ENCODE measurements at places on chromosomes 5 and 9.

DNA sequence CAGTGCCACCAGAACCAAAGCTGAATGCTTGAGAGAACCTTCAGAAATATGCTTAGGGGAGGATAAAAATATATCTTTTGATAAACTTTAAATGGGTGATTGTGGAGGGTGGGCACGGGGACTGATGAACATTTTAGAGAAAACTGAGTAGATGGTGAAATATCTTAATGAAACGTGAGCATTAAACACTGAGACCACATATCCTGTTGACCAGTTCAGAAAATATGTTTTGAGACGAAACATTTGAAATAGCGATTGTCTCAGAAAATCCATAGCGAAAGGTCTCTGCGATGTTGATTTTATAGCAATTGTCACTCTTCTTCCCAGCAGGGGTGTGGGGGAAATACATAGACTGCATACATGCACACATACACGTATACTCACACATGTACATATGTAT lies 231.0 kb downstream of the ESM1 start:
- DNase-seq: no peak

DNA sequence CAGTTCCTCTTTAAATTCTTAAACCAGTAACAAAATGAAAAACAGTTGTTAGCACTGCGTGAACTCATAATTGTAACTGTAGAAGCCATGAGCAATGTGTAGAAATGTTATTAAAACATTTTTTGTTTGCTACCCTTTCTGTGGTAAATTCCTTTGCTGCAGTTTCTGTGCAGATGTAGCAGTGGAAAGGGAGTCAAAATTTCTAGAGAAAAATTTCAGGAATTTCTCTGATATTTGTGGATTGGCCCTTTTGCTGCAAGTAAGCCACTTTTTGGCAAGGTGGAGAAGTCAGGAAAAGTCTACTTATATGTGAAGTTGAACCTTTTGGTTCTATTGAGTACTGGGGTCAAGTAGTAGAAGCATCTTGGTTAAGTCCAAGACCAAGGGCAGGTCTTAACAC lies 10.1 kb downstream of the FBXL7 start:
- DNase-seq: no peak

DNA sequence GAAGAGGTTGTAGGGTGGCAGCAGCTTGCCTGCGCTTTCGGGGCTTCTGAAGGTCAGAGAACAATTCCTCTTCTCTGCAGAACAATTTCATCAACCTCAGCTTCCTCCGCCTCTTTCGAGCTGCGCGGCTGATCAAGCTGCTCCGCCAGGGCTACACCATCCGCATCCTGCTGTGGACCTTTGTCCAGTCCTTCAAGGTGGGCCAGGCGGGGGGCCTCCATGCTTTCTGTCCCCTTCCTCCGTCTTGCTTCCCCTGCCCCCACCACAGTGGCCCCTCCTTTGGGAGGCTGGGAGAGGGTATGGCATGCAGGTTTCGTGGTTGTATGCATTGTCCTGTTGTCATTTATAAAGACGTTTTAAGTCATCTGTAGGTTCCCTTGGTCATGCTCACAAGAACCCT lies 195.8 kb downstream of the CACNA1B start:
- no peak for DNase-seq

DNA sequence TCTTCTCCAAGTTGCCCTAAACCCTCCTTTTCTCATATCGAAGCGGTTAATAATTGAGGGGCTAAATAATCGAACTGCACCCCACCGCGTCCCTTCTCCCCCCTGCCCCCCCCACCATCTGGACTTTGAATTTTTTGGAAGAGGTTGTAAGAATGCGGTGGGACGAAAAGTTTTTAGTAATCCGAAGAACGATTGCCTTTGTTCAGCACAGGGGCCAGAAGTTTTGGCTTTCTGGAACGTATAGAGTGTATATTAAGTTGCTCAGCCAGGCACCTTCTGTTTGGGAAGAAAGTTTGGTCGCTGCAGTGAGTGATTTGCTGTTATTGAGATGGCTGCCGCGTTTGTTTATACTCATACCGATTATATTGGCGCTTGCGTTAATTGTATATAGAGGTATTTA lies 518 bp downstream of the ERBIN start:
- no peak for DNase-seq

- DNase-seq: no peak
Observed at GRCh38 chr9:113290052-113290607, 13.0 kb downstream of the RNF183 start.

- no peak for DNase-seq
Observed at GRCh38 chr5:172079876-172080275, 73.4 kb upstream of the FBXW11 start.

DNA sequence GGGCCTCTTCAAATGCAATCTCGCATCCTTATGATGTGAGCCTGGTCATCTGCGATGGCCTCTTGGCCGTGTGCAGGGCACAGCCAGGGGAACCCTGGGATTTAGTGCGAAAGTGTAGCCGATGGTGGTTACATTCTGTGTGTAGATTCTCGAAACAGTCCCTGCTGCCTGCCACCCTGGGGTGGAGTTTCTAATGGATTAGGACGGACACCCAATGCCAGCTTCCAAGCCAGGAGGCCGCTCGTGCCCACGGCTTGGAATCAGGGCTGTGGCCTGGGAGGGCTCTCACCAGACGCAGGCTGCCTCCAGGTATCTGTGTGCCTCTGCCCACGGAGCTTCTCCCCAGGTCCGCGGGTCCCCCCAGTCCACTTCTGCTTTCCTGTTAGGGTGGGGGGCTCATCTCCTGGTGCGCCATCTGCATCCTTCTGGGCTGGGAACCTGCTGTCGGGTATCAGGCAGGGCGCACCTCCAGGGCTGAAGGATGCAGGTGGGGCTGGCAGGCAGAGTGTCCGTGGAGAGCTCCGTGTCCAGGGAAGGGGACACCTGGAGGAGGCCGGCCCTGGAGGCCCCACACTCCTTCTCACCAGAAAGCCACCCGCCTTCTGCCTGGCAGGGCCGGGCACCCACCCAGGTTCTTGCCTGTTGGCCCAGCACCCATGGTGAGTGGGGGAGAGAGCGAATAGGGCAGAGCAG lies 3.4 kb upstream of the SLC12A7 start:
- no peak for DNase-seq

- DNase-seq: no peak
Observed at GRCh38 chr5:75538211-75538610, 26.5 kb downstream of the POLK start.

DNA sequence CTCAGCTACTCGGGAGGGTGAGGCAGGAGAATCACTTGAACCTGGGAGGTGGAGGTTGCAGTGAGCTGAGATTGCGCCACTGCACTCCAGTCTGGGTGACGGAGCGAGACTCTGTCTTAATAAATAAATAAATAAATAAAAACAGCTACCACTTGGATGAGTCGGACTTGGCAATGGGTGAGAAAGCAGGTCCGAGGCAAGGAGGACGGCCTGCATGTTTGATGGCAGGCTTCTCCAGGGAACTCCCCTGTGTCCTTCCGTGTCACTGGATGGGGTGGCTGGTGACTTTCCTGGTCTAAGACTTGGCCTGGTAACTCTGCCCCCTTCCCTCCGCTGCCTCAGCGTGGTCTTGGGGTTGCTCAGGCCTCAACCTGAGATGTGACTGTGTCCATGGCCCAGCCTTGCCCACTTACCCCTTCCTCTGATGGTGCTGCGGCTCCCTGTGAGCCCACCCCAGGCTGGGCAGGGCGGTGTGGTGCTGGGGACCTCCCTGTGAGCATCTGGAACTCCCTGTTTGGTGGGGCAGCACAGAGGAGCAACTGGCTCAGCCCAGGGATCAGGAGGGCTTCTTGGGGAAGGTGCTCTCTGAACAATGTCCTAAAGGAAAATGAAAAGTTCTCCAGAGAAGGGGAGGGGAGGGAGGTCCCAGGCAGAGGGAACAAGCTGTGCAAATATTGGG lies 62.5 kb upstream of the PSD2 start:
- DNase-seq: no peak

DNA sequence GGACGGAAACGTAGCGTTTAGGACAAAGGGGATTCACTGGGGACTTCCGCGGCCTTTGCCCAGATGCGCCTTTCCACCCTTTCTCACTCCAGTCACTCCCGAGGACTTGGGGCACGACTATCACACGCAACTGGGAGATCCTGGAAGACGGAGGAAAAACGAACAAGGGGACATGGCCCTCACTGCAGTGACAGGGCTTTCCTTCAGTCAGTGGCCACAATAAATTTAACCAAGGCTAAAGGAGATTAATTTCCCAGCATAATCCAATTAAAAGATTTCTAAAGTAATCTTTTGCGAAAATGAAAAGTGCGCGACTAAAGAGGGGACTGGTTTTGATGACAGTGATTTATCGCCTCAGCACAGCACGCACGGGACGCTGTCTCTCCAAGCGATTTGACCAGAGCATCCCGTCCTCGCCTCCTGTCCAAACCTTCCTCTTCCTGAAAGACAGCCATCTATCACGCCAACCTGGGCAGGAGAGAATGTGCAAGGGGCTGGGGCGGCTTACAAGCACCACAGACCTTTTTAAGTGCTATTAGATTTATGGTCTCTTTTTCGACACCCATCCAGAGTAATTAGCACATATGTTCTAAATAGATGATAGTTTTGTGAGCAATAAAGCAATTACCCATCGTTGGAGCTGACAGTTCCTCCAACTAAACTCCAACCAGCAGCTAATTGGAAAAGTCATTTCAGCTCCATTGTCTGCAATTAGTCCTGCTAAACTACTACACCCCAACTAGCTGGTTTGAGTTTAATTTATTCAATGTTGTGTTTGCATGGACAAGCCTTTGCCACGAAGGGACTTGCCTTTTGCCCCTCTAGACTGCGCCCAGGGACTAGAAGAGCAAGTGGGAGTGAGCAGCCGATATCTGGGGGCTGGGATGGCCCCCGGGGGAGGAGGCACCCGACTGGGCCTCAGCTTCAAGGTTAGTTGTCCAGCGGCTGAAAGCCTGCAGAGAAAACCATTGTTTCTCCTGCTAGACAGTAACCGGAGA lies 7.4 kb downstream of the NR2F1-AS1 start:
- DNase-seq: no peak

- no peak for DNase-seq
Observed at GRCh38 chr5:104126980-104127379, 564.4 kb upstream of the NUDT12 start.

GRCh38 chr9:20478786-20479185 lies 143.5 kb downstream of the MLLT3 start:
- DNase-seq: no peak

DNA sequence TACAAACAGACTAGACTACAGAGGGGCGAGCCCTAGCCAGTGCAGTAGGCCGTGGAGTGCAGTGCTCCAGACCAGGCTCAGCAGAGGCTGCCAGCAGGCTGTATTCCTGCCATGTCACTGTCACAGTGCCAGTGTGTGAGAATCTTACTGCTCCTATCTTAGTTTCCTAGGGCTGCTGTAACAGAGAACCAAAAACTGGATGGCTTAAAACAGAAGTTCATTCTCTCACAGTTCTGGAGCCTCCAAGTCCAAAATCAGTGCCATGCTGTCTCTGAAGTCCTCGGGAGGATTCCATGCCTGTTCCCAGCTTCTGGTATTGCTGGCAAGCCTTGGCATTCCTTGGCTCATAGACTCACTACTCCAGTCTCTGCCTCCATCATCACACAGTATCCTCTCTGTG lies 75.0 kb upstream of the SAP30L start:
- DNase-seq: no peak

- no peak for DNase-seq
Observed at GRCh38 chr5:909994-910768, 17.5 kb downstream of the TRIP13 start.

- no peak for DNase-seq
Observed at GRCh38 chr9:133564451-133565116, 30.1 kb downstream of the ADAMTSL2 start.

DNA sequence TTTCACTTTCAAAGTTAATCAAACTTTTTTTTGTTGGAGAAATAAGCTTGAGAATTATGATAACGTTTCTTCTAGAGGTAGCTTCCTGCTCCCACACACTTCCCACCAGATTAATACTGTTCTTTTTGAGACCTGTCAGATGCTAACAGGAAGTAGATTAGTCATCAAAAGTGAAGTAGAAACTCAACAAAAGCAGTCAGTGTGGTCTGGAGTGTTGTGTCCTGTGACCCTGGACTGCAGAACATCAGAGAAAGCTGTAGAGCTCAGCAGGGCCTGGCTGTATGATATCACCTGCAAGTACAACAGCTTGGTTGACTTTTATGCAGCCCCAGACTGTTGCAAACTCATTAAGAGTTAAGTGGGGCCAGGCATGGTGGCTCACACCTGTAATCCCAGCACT lies 495.7 kb upstream of the CYLC2 start:
- DNase-seq: no peak

DNA sequence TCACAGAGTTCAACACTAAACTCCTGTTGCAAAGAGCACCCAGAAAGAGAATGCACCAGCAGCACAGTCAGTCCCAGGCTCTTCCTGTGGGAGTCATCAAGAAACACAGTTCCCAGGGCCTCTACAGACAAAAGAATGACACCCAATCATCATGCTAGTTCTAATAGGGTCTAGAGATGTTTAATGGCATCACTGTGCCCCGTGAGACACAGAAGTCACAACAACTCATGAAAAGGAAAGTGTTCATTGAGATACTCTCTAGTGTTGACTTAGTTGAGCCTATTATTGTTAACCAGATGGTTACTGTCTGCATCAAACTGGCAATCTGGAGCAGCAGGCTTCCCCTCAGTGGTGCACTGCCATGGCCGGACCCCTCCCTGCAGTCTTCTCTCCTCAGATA lies 1.6 kb downstream of the KLHL3 start:
- DNase-seq: no peak

- DNase-seq: no peak
Observed at GRCh38 chr5:102713682-102714231, 41.3 kb upstream of the PAM start.

DNA sequence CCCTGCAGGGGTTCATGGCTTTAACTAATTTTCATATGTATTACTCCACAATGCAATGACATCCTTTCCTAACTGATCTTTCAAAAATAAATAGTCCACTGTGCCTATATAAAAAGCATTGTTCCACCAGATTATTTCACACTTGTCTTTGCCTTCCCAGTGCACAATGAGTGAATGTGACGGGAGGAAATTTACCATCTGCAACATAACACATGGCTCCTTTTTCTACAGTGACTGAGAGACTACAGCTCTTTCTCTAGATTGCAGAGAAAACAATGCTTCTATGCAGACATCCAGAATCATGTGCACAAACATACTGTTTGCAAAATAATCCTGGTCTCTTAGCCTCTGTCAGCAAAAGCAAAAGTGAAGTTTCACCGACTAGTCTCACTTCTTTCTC lies 483.7 kb upstream of the PIK3R1 start:
- no peak for DNase-seq

DNA sequence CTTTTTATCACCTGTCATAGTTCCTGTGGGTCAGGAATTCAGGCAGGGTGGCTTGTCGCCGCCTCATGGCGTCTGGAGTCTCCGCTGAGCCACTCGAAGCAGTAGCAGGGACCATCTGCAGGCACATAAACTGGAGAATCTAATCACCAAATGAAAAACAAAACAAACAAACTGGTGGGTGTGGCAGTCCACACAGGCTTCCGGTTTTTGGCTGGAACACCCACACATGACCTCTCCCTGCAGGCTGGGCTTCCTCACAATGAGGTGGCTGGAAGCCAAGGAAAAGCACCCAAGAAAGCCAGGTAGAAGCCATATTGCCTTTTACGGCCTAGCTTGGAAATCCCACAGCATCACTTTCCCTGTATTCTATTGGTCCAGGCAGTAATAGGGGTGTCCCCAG lies 197.0 kb downstream of the SYK start:
- no peak for DNase-seq
